Glutamatergic neuron (in vitro differentiated cells): ENCODE measurements at places on chromosomes 12 and 14. TPM values are rescaled to one million over a fixed set of nuclear protein-coding genes. Genes with fewer than 3 reads are reported as not detected.
A peak's percentile ranks its signal among the peaks of the same experiment; 100 is the strongest.

DNA sequence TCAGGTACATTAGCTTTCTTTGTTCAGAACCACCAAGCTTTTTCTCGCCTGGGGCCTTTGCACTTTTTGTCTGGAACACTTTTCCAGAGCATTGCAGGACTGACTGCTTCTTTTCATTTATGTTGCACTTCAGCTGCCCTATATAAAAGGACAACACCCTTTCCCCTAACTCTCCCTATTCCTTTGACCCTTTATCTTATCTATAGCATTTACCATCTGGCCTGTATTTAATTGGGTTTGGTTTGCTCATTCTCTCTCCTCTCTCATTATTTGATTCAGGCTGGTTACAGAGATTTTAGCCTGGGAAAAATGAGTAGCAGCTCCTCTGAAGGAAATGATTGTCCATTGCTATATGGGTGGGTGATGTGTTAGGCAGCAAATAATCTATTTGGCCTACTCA lies 165.4 kb downstream of the KICS2 start:
- DNase-seq: no peak

The IL26 gene
- not detected for total RNA-seq

The RNASE11 gene
- total RNA-seq: not detected

GRCh38 chr14:90717916-90718315 lies 98.3 kb downstream of the TTC7B start:
- no peak for DNase-seq

DNA sequence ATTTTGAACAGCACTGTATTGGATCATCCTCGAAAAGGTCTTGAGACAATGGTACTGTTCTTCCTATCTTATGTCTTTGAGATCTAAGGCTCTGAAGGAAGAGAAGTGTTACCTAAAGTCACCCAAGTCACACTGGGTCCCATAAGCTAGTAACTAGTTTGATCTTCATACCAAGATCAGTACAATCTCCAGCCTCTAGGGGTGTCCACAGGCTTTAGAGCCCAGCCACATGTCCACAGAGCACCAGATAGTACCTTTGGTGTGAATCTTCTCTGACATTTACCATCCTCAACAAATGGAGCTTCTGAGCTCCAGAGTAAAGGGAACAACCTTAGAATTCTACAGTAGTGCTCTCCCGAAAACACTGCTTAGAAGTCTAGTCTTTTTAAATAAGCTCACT lies 78.7 kb downstream of the KSR2 start:
- DNase-seq: no peak

DNA sequence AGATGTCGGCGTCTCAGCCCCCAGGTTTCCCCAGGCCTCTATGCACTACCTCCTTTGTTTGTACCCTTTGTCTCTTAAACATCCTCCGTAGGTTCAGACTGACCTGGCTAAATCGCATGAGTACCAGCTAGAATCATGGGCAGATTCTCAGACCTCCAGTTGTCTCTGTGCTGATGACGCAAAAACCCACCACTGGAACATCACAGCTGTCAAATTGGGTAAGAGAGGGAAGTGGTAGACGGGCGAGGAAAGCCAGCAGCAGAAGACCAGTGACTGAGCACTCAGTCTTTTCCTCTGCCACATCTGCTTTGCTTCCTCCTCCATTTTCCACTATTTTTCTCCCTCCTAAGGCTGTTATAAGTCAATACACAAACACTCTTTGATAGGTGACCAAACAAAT lies 29.7 kb downstream of the A2ML1 start:
- no peak for DNase-seq

The C1R gene
- total RNA-seq: 1.0 TPM

DNA sequence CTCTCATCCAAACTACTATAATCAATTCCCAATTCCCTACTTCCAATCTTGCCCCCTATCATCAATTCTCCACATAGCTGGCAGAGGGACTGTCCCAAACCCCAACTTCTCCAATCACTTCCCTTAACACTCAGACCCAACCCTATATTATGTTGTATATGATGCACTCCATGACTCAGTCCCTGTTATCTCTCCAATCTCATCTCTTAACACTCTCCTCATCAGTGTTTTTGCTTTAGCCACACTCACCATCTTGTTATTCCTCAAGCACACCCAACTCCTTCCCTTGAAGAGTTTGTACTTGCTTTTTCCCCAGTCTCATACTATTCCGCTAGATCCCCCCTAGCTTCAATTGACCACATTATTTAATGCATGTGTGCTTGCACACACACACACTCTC lies 4.9 kb downstream of the RHOJ start:
- no peak for DNase-seq

DNA sequence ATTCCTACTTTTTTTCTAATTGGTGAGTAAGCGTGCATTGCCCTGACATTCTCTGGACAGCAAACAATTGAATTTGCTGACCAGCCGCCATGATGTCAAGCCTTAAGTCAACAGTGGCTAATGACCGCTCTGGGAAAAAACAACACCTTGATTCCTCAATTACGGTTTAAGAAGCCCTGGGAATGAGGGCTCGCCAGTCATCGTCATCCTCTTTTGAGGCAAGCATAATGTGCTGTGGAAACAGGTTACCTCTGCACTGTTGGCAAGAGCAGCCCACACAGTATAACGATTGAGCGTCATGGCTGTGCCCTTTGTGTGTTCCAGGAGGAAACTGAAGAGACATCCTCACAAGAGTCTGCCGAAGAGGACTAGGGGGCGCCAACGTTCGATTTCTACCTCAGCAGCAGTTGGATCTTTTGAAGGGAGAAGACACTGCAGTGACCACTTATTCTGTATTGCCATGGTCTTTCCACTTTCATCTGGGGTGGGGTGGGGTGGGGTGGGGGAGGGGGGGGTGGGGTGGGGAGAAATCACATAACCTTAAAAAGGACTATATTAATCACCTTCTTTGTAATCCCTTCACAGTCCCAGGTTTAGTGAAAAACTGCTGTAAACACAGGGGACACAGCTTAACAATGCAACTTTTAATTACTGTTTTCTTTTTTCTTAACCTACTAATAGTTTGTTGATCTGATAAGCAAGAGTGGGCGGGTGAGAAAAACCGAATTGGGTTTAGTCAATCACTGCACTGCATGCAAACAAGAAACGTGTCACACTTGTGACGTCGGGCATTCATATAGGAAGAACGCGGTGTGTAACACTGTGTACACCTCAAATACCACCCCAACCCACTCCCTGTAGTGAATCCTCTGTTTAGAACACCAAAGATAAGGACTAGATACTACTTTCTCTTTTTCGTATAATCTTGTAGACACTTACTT lies 138.9 kb downstream of the HMGA2 start:
- DNase-seq: peak; percentile 56

- no peak for DNase-seq
Measured at GRCh38 chr12:5094551-5094950, 50.9 kb downstream of the KCNA5 start.

The MYO1A gene
- 0.64 TPM for total RNA-seq

GRCh38 chr14:101716077-101716950 lies 45.2 kb upstream of the PPP2R5C start:
- DNase-seq: no peak

DNA sequence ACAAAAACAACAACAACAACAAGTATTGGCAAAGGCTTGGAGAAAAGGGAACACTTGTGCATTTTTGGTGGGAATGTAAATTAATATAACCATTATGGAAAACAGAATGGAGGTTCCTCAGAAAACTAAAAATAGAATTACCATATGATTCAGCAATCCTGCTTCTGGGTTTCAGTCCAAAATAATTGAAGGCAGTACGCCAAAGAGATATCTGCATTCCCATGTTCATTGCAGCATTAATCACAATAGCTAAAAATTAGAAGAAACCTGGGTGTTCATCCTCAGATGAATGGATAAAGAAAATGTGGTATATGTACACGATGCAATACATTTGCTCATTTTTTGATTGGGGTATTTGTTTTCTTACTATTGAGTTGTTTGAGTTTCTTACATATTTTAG lies 813.0 kb downstream of the NRXN3 start:
- DNase-seq: no peak

The CATSPERB gene
- total RNA-seq: not detected

GRCh38 chr12:96049101-96049500 lies 13.7 kb upstream of the LTA4H start:
- no peak for DNase-seq

The KLC1 gene
- 975 TPM for total RNA-seq

The OR4E2 gene
- total RNA-seq: not detected
